T-helper 1 cell (primary cell): ENCODE measurements at places on chromosomes 6 and 20.

DNA sequence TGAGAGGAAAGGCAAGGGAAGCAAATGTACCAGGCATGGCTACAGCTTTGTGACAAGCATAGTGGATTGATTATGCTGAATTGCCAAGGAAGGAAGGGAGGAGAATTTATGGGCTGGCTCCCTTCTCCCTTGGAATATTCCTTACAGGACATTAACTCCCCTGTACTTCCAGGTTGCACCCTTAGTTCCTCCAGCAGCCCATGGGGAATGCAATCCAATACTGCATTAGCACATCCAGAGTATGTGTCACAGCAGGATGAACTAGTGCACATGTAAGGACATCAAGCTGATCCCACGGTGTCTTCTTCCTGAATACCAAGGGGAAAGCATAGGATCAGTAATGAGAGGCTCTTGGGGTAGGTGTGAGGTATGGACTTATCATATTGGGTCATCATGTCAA, 390.7 kb upstream of the POU3F2 start:
- DNase-seq, result no peak

- DNase-seq, result peak; percentile 56
These were observed 131.2 kb upstream of the BTN3A2 start for GRCh38 chr6:26233649-26234420.

- no peak for DNase-seq
These were observed 262.0 kb upstream of the RIN2 start for GRCh38 chr20:19495905-19496703.

DNA sequence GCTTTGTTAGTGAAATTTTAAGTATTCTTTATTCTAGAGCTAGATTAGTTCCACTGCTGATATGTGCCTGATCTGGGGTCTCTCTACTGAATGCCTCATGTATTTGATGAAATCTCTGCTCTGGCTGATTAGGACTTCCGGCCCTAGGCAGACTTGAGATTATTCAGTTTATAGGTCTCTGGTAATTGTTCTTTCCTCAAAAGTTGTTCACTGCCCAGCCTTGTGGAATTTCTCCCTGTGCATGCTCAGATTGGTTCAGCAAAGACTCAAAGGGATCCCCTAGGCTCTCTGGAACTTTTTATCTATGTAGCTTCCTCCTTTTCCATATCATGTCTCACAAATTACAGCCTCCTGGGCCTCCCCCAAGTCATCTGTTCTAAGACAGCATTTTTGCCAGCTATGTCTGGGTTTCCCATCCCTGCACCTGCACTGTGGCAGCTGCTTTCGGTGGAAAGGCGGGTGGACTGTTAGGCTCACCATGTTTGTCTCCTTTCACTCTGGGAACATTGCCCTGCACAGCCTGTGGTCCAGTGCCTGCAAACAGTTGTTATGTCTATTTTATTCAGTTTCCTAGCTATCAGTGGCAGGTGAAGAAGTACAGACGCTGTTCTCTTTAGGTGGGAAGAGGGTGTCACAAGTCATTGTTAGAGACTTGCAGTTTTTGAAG, 73.7 kb downstream of the RPP40 start:
- no peak for DNase-seq

- no peak for DNase-seq
These were observed 606.7 kb upstream of the CITED2 start for GRCh38 chr6:139981066-139981624.

GRCh38 chr20:34215711-34216381, 25.4 kb upstream of the ASIP start:
- peak; percentile 37 for DNase-seq
